ENCODE measurements at places on chromosomes 6 and 20. TPM values are rescaled to one million over a fixed set of nuclear protein-coding genes. Genes with fewer than 3 reads are reported as not detected.

DNA sequence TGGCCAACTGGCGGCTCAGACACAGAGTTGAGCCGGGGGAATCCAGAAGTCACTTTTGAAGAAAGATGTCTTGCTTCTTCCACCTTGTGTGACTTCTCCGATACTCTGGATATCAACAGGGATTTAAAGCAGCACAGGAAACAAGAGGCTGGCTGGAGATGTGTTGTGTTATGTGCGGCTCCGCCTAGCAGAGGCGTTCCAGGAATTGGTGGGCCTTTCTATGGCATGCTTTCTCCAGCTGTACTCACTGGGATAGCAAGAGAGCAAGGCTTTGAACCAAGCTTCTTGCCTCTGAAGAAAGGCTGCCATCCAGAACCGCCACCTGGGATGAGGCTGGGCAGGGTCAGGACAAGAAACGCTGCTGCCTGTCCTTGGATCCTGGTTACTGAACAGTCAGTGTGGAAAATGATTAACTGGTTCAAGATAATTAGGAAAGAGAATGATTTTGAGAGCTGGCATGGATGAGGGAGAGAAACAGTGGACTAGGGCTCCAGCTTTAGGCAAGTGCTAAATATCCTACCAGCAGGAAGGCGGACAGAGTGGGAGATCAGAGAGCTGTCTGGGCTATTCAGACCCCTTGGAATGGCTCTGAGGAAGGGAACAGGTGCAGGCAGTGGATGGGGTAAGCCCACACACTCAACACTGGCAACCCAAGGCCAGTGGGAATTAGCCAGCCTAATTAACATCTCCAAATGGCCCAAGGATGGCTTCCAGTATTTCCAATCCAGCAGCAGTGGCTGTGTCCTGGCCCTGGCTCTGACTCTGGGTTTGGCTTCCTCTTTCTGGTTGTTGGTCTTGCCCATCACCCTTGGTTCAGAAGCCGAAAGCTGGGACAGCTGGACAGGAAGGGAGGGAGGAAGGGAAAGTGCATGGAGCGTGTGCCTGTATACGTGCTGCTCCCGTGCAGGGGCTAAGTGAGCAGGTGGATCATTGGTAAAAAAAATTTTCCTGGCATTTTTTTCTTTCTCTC is 31.9 kb downstream of the INSM1 start:
- no peak for DNase-seq

GRCh38 chr6:114955363-114955762 is 612.5 kb upstream of the HS3ST5 start:
- DNase-seq: no peak

DNA sequence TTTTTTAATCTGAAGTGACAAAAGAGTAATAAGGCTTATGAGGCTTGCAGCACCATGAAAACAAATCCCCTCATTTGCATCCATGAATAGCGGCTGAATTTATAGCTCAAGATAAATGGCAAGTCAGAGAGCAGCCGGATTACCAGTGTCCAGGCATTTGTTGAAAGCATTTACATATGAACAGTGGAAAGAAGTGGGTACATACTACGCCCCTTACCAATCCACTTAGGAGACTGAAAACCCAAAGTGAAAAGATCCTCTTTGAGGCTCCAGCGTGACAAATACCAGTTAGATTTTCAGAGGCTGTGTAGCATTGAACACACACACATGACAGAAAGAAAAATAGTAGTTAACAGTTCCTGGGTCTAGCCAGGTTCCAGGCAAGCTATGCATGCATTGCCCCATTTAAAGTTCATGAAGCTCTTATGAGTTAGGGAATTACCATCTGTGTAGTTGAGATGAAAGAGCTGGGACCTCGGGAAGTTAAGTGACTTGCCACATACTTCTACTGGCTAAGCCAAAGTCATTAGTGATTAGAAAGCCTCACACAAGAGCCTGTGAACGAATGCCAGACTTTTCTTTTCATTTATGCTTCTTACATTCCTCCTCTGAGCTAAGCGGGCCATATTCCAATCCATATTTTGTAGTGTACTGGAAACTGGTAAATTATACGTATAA is 28.3 kb upstream of the NHSL1 start:
- no peak for DNase-seq

- no peak for DNase-seq
Measured at GRCh38 chr6:88810701-88811100, 152.7 kb downstream of the RNGTT start.

ARMH2 gene
- 0.40 TPM for total RNA-seq

GRCh38 chr6:125512621-125513020 is 210.9 kb upstream of the HDDC2 start:
- peak; percentile 12 for DNase-seq

- peak; percentile 39 for DNase-seq
Measured at GRCh38 chr6:139881728-139882211, 507.3 kb upstream of the CITED2 start.

COL9A1 gene
- not detected for total RNA-seq

- no peak for DNase-seq
Measured at GRCh38 chr6:148533309-148534107, 190.9 kb downstream of the SASH1 start.

GRCh38 chr6:15673666-15674065 is 10.8 kb upstream of the DTNBP1 start:
- no peak for DNase-seq

- DNase-seq: no peak
Measured at GRCh38 chr6:84213217-84213616, 14.2 kb downstream of the CEP162 start.

DNA sequence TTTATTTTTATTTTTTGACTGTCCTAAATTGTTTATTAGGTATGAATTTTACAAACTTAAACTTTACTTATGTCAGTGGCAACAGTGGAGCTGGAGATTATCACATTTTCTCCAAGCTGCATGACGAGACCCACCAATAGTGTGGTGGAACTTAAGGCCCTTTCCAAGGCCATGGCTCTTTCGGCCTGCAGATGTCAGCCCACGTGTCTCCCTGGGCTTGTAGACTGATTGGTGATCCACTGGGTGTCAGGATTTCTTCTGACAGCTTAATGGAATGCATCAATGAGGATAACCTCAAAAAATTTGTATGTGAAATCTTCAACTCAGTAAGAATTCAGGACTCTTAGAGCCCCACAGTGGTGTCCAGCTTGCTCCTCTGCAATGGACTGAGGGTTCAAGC is 32.3 kb upstream of the OVOL2 start:
- no peak for DNase-seq

DNA sequence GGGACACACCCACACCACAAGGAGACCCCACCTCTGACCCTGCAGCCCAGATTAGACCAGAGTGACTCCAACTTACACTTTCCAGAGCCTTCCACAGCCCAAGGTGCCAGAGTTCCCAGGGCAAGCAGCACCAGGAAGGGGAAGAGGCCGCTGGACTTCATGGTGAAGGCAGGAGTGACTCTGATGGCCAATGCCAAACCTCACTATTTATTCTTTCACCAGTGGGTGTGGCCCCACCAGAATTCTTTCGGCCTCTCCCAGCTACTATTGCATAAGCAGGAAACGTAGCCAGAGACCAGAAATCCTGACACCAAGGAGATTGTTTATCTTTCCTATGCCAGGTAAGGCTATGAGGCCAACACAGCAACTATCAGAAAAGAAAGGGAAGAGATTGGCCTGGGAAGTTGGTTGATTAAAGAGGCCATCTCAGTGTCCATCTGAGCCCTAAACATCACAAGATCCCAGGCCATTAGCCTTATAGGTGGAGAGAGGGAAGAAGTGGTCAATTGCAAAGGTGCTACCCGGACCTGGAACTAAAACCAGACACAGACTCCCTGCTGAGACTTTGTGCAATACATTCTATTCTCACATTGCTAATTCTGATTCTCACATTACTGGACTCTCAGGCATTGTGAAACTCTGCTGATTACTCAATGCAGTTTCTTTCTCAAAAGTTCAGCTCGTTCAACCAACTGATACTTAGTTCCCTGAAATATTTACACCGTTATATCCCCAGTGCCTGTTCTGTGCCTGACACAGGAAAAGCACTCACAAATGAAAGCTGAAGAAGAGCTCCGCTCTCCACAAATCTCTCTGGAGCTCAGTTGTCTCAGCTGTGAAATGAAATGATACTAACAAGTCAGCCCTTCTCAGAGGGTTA is at the start of gene SLPI:
Gene SLPI (minus strand): TSS at position 182 of the 880 bp plus-strand sequence. CDS start 21 bp downstream, at position 161.
- no peak for DNase-seq

DNA sequence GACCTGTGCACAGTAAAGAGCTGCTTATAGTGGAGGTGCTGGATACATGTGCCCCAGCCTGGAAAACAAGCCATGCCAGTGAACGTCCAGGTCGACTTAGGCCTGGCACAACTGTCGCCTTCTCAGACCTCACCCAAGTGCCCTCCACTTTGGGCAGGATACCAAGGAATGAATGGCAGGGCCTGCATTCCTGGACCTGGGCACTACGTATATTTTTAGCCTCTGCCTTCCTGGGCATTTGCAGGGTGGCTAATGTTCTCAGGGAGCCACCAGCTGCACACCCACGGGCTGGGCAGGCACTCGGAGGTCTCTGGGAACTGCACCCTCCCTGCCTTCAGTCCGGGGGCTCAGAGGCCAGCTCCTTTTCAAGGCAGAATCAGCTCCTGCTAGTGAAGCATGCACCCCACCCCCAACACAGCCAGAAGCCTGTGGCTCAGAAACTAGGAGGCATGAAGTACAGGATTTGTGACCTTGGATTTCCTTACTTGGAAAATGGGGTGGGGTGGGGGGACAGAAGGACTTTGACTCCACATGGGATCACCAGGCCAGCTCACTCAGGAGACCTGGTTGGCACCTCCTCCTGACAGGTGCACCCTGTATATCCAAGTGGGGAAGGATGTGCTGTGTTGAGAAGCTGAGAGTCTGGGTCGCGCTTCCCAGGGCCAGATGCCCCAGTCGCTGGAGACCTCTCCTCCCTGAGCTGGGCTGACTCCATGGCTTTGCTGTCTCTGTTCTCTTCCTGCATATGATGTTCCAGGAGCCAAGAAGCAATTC is 2.5 kb upstream of the LSM14B start:
- no peak for DNase-seq

DNA sequence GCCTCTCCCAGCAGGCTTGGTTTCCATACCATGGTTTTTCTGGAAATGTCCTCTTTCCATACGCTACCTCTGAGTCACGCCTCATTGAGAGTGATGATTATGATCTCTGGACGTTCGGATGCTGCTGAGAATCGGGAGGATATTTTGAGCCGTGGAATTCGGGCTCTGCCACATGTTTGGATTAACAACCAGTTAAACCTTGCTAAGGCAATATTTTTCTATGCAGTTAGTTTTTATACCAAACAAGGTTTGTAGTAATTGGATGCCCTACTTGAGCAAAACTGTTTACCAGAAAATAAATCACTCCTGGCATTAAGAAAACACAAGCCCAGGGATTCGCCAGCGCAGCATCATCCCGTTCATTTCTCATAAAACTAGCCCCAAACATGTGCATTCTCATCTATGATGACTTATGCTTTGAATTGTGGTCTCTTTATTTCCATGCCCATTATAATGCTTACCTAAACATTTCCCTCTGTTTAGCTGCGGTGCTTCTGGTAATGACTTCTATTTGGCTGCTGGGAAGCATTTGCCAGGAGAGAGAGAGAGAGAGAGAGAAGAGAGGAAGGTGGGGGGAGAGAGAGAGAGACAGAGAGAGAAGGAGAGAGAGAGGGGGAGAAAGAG is 198.9 kb downstream of the CLIC5 start:
- DNase-seq: no peak

DNA sequence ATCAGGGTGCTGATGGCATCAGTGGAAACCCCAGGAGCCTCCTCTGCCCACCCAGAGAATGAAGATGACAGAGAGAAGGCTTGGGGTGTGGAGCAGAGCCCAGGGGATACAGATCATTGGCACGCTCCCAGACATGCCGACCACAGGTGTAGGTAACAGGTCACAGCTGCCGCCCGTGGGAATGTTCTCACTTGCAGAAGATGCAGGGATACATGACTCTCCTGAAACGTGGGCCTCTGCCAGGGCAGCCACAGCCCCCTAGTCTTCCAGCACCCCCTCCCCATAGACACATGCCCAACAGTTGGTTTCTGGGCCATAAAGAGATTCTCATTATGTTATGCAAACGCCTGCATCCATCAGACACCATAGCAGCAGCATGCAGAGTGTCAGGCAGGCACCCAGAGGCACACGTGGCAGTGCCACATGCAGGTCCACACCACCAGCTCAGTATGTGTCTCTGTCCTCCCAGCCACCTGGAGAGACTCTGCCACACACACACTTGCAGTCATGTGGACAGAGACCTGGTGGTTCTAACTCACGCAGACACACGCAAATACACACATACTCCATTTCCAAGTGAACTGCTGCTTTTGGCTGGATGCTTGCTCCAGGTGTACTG is 45.5 kb downstream of the LRFN2 start:
- no peak for DNase-seq

DNA sequence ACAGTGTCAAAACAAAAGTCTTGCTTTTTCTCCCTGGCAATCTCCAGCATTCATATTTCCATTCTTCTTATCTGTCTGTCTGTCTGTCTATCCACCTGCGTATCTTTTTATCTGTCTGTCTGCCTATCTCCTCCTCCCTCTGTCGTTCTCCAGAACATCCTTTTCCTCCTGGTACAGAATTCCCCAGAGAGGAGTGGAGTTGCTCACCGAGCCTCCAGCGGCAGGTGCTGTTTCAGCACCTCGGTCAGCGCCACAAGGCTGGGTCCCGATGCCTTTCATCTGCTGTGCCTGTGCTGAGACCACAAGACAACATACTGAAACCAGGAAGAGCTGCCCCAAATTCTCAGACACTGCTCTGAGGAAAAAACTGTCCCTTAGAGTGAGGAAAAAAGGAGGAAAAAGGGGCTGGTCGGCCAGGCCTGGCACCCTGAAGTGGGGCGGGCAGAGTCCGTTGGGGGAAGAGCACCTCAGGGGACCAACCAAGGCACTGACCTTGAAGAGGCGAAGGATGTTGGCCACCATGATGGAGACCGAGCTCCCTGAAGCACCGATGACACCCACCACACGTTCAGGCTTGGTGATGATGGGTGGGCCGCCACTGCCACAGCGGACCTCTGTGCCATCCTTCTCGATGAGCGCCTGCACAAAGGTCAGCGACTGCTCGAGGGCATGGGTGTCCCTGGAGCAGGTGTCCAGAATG is 13.3 kb downstream of the GRM4 start:
- DNase-seq: peak; percentile 43

GRCh38 chr20:59223182-59223601 is 59.6 kb downstream of the ZNF831 start:
- DNase-seq: no peak

NKAIN2 gene
- not detected for total RNA-seq

- DNase-seq: peak; percentile 13
Measured at GRCh38 chr20:19903168-19903811, 113.9 kb upstream of the NAA20 start.

DNA sequence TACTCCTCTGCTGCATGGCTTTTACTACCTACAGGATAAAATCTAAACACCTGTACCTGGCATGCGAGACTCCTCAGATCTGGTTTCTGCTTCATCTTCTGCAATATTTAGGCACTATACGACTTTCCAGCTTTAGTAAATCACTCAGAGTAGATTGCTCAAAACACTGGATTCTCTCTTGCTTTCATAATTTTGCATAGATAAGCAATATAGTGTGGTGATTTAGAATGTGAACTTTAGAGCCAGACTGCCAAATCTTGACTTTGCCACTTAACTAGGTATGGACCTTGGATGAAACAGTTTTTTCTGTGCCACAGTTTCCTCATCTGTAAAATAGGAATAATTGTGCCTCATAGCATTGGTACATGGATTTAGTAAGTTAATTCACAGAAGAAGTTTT is 28.9 kb downstream of the CEP57L1 start:
- no peak for DNase-seq

- DNase-seq: no peak
Measured at GRCh38 chr6:21404577-21404976, 189.0 kb upstream of the SOX4 start.

Measured in activated CD8-positive, alpha-beta T cell treated with anti-CD3 and anti-CD28 coated beads for 36 hours (primary cell).